ENCODE measurements at places on chromosomes 3 and 15.

GRCh38 chr3:4595710-4596113 is 102.6 kb downstream of the ITPR1 start:
- no peak for DNase-seq

GRCh38 chr3:131386429-131387165 is 5.0 kb downstream of the NUDT16 start:
- no peak for DNase-seq

DNA sequence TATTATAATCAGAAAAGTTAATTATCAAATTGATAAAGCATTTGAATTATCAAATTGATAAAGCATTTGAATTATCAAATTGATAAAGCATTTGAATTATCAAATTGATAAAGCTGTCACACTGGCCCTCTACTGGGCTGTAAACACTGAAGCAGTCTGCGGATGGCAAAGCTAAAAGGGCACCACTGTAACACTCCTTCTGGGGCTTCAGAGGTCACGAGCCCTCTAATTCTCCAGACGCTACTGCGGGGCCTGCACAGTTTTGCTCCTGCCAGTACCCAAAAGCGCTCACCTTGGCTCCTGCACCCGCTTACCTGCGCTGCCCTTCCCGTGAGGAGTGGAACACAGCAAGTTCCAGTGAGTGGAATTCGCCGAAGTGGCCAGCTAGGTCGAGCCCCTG is 409.0 kb upstream of the KCNMB2 start:
- no peak for DNase-seq

DNA sequence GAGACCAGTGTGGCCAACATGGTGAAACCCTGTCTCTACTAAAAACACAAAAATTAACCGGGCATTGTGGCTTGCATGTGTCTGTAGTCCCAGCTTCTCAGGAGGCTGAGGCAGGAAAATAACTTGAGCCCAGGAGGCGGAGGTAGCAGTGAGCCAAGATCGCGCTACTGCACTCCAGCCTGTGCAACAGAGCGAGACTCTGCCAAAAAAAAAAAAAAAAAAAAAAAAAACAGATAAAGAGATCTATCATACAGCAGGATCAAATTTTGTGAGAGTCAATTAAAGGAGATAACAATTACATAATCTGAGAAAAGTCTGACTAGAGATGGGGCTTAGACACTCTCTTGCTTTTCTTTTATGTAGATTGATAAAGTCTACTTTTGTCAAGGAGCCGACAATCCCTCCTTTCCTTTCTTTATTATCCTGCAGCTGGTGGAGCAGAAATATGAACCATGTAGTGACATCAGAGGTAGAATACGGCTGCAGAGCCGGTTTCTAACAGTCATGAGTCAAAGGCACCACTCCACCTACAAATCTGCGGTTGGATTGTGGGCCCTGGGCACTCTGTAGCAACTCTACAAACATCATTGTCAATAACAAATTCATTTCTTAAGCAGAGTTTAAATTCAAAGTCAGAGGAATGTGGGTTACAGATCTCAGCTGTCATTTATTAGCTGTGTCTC is 9.0 kb downstream of the C2CD4A start:
- DNase-seq = no peak

GRCh38 chr3:112747624-112748023 is 99.0 kb downstream of the CD200R1L start:
- no peak for DNase-seq

GRCh38 chr15:90040618-90041017 is 39.5 kb downstream of the ZNF710 start:
- DNase-seq = no peak

- no peak for DNase-seq
Measured at GRCh38 chr3:13788522-13789424, 91.1 kb downstream of the WNT7A start.

GRCh38 chr3:121481106-121481880 is 64.5 kb downstream of the POLQ start:
- DNase-seq = no peak

DNA sequence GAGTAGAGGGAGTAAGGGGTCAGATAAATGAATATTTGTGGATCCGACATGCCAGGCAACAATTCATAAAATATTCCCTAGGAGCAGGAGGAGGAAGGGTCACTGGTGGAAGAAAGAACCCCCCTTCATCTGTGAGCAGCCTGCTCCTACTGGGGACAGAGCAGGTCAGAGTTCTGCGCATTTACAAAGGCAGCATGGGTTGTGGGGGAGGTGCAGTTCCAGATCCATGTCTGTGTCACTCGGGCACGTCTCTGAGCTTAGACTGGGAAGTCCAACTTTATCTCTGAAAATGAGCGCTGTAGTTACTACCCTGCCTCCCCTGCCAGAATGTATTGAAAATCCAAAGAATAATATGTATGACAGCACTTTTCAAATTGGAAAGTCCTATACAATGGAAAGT is 115.2 kb downstream of the GABRG3 start:
- DNase-seq = no peak

DNA sequence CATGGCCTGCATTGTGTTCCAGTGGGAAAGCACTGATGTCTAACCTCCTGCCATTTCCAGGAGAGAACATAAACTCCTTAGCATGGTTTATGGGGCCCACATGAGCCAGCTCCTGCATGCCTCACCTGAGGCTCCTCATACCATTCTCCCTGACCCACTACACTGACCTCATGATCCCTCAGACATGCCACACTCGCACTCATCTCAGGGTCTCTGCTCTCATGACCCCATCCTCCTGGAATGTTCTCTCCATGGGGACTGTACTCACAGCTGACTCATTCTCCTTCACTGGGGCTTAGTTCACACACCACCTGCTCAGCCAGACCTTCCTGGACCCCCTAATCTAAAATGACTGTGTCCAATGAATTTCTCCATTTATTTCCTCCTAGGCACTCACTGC is 4.0 kb upstream of the LMCD1 start:
- DNase-seq = no peak

DNA sequence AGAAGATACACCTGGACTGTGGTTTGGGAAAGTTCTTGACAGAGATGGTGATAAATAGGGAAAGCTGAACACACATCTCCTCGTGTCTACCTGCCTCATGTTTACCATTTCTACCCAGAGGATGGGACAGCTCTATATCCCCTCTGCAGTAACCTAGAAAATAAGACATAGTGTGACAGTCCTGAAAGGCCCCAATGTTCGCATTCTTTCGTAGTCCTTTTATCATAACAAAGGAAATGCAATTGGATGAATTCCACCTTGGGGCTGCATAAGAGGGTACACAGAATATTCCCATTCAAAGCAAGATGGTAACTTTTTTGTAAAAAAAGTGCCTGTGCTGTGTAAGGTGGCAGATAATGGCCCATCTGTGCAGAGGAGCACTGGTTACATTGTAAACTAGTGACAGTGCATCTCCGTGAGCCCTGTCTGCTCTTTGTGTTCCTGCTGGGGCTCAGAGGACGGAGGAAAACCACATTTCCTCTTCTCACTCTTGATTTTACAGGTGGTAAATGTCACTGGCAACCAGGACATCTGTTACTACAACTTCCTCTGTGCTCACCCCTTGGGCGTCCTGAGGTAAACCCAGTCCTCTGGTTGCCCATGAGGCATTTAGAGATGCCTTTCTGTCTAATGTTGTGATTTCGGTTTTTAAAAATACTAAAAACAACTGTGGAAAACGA is 74.3 kb downstream of the SIDT1 start:
- no peak for DNase-seq

GRCh38 chr3:108662142-108662738 is 72.7 kb downstream of the DZIP3 start:
- peak; percentile 58 for DNase-seq

DNA sequence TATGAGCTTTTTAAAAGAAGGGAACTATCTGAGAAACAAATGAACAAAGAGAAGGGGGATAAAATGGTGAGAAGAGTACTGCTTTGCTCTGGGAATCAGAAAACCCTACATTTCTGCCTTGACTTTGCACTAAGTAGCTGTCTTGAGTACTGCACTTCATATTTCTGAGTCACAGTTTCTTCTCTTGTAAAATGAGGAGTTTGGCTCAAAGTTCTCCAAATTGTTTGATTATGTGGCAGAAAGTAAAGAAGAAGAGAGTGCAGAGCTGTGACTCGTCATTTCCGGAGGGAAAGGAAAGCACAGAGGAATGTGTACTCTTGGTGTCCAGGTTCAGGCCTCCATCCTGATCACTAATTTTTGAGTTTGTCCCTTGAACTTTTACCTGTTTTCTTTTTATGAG is 54.7 kb downstream of the TP63 start:
- DNase-seq = peak; percentile 24

GRCh38 chr3:15292765-15293522 is 39.4 kb downstream of the SH3BP5 start:
- DNase-seq = no peak

DNA sequence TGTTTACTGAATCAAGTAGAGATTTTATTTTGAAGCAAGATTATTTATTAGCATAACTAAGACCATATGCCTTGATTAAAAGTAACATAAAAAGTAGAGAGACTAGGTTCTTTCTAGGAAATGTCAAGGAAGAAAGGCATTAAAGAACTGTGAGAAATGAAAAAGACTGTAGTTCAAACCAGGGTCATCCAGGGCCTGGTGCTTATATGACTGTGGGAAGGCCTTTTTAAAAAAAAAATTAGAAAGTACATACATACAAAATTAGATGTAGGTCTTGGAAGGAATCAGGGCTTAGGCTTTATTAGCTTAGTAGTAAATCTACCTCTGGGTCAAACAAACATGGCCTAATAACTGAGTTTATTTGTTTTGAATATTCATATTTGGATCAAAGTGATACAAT is 173.9 kb upstream of the TBL1XR1 start:
- no peak for DNase-seq

GRCh38 chr3:58490860-58491501 is 915 bp upstream of the KCTD6 start:
- DNase-seq = no peak

DNA sequence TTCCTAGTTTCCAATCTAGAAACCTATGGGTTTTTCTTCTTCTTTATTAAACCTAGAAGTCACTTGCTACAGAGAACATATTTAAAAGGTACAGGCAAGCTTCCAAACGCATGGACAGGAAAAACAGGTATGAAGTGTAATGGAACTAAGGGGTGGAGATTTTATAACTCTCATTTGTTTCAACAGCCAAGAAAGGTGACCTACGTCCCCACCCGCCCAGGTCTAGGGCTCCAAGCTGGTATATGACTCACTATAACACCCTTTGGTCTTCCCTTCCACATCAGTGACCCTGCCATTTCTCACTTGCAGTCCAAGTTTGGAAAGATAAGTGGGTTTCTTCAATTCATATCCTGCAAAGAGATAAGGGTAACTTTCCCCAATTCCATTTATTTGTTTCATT is 6.0 kb upstream of the LIPH start:
- no peak for DNase-seq

GRCh38 chr3:170178651-170179050 is 2.9 kb downstream of the PHC3 start:
- no peak for DNase-seq

DNA sequence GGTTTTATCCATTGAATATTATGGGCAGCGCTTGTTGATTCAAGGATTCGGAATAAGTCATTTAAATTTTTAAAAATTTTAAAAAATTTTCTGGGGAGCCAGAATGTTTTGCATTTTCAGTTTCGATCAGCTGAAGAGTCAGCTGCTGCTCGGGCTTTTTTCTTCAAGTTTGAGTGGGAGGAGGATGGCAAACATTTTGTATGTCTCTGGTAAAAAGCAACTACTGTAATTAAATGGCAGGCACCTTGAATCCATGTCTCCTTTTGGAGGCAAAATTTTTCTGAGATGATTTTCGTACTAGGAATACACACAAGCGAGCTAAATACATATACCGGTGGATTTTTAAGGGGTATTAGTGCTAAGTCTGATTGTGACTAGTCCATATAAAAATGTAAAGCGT is 612 bp downstream of the C3orf38 start:
- no peak for DNase-seq

DNA sequence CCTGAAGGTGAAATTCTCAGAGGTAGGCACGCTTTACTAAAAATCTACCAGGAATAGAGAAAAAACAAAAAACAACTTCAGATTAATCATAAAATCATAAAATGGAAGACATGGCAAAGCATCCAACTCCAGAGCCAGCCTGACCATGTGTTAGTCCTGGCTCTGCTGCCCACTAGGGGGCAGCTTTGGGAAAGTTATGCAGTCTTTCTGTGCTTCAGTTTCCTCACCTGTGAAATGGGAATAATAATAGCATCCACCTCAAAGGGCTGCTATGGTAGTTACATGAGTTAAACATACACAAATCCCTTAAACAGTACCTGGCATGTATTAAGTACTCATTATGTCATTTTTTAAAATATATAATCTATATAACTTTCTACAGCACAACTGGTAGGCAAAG is 52.3 kb downstream of the WNT5A start:
- no peak for DNase-seq

GRCh38 chr3:193884652-193885051 is 251.3 kb upstream of the HES1 start:
- no peak for DNase-seq

- DNase-seq = no peak
Measured at GRCh38 chr3:21509731-21510470, 241.1 kb downstream of the ZNF385D start.

GRCh38 chr15:101641894-101642293 is 10.3 kb downstream of the TM2D3 start:
- peak; percentile 22 for DNase-seq

GRCh38 chr3:103494011-103494410 is 1059.2 kb downstream of the ZPLD1 start:
- DNase-seq = no peak

- no peak for DNase-seq
Measured at GRCh38 chr15:52559575-52559974, 9.3 kb downstream of the ARPP19 start.

DNA sequence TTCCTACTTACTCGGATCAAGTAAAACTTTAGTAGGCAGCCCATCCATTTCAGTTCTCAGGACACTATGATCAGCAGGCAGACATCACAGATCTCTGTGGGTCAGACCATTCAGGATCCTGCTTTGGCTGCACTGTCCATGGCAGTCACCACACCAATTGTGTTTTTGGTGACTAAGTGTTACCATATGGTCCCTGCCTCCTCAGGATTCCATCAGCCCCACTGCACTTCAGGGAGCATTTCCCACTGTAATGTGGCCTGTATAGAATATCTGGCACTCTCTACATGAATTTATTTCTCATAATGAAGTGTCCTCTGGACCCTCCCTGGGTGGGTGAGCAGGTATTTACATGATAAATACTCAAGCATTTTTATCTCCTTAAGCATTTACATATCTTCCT is 41.3 kb downstream of the ZNF445 start:
- no peak for DNase-seq

- no peak for DNase-seq
Measured at GRCh38 chr3:167811031-167811430, 75.5 kb downstream of the SERPINI1 start.
